AG08395 (cell line): ENCODE measurements at places on chromosomes 3 and 15.

- no peak for DNase-seq
These were observed 128.1 kb upstream of the ADPGK start for GRCh38 chr15:72911626-72912025.

DNA sequence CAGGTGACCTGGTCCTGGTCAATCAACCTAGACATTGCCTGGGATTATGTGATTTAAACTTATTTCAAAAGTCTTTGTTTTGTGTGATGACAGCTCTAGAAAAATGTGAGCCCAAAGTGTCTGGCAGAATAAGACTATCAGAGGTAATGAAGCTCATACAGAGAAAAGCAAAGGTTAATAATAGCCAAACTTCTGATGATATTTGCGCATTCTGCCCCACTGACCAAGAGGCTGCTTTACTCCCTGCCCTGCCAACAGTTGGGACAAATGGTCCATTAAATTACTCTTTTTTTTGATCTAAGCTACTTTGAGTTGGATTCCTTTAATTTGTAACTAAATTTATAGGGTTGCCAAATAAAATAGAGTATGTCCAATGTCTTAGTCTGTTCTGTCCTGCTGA lies 911.2 kb downstream of the MCTP2 start:
- no peak for DNase-seq

DNA sequence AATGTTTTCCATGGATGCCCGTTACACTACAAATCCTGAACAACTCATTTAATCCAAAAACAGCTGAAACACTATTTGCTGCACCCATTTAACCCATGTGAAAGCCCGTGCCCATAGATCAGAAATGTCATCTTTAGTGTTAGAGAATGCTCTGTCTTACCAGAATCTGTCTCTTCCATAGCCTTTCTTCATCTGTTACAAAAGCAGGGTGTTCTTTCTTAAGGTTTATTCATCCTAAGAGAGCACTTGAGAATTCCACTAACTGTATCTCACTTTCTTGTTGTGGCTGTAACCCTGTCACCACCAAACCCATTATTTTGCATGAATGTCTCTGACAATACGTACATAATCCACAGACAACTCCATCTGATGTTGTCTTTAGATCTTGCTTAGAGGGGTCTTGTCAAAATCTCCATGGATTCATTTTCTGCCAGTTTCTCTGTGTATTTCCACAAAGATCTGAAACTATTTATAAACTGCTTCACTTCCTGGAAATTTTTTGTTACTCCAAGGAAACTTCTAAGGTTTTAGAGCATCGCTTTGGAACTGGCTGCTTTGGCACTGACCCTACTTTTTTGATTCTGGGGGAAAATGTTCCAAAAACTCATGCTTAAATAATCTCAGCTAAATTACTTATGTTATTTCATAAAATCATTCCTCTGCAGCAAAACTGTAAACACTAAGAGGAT lies 167.8 kb upstream of the CCDC54 start:
- DNase-seq, result no peak

- DNase-seq, result no peak
These were observed 31.3 kb downstream of the SHQ1 start for GRCh38 chr3:72816862-72817355.

DNA sequence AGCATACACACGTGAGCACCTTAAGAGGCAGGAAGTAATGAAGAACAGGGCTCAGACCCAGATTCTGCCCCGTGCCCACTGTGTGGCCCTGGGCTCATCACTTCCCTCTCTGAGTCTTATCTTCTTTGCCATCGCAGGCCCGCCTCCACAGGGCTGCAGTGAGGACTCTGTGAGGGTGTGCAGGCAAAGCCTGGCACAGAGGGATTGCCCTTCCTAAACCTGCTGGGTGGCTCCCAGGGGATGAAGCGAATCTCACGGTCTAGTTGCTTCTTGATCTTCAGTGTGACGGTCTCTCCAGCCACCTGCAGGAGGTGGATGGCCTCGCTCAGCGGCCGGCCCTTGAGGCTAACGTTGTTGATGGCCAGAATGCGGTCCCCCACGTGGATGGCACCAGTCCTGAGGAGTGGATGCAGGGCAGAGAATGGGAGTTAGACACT lies 32.8 kb downstream of the GRIP2 start:
- DNase-seq, result no peak

DNA sequence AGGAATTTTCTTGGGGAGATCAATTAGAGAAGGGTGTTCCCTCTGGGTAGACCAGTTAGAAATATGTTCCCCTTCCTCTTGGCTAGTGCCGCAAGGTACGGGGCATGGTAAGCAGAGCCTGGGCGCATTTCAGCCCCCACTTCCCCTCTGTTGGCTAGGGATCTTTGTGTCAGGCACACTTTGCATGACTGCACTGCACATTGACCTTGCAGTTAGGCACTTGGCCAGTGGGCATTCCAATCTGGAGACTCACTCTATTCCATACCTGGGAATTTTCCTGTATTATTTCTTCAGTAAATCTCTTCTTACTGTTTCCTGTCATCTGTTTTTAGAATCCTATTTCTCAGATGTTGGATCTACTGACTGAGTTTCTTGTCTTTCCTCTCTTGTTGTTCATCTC lies 30.0 kb upstream of the CACNA1D start:
- DNase-seq, result no peak

DNA sequence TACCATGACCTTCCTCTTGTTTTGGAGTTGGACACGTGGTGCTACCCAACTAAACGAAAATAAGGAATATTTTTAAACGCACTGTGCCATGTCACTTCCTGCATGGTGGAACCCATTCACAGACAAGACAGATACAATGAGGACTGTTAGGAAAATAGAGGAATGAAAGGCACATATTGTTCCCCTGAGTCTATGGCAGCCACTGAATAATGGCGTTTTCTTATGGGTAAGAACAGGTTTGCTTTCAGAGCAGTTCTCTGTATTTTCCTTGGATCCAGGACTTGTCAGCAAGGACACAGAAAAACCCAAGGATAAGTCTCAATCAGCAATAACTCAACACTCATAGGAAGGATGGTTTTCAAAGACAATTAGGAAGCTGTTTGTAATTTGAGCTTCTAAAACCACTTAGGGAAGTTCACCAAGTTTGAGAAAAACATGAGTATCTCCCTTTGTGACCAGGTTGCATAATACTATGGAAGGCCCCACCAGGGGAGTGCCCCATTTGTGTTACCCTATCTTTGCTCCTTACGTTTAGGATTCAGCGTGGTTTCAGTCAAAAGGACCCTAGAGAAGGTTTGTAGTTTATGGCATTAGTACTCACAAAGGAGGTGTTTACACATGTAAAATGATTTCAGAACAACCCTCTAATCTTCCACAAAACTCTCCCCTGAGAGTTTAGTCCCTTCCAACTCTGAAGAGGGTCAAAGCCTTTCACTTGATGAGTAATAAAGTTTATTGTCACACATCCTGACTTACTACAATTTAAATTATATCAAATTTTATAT lies 487.2 kb upstream of the ATP11B start:
- no peak for DNase-seq

DNA sequence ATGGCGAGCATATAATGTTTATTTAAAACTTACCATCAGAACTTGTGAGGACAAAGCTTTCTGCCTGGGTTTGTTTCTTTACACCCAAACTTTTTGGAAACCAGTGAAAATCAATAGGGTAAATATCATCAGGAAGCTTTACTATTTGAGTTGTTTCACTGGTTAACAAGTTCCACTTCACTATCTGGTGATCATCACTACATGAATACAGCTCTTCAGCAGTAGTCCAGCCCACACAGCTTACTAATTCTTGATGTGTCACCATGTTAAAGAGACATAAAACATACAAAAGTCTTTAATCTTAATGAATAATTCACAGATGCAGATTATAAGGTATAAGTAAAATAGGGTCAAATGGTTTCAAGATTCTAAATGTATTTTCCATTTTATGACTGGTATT lies 17.6 kb downstream of the IFT80 start:
- DNase-seq, result no peak

DNA sequence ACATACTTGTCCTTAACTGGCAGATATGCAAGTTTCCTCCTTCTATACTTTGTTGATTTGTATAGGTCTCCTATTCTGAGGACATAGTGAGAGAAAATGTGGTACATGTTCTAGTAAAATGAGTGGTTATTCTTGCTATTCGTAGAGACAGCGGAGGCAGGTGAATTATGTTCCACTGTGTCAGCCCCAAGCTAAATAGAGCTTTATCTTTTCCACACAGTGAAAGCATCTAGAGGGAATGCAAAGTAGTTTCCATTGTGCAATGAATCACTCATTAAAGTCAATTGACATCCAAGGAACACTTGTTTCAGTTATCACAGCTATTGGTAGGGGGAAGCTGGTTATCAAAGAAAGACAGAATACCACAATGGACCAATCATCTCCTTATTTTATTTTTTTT lies 262.4 kb downstream of the NLGN1 start:
- DNase-seq, result no peak

GRCh38 chr15:38622304-38622703 lies 57.7 kb upstream of the RASGRP1 start:
- DNase-seq, result no peak

GRCh38 chr3:181690769-181691168 lies 21.0 kb upstream of the SOX2 start:
- no peak for DNase-seq

GRCh38 chr15:53193149-53193548 lies 403.0 kb upstream of the ONECUT1 start:
- peak; percentile 2 for DNase-seq

DNA sequence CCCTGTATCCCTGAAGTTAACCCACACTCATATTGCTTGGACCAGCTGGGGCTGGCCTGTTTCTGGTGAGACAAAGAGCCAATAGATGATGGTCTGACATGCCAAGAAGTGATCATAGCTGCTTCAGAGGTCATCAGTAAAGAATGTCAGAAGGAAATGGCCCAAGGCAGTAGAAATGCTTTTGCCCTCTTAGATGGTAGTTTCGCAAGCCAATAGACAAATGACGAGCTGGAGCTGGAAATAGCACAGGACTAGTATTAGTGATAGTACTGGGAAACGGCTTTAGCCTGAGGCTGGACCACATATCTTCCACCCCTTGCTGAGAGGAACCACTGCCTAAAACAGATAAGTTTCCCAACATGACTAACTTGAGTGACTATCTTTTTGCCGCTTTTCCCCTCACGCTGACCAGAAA lies 176.1 kb upstream of the THBS1 start:
- DNase-seq, result peak; percentile 90

DNA sequence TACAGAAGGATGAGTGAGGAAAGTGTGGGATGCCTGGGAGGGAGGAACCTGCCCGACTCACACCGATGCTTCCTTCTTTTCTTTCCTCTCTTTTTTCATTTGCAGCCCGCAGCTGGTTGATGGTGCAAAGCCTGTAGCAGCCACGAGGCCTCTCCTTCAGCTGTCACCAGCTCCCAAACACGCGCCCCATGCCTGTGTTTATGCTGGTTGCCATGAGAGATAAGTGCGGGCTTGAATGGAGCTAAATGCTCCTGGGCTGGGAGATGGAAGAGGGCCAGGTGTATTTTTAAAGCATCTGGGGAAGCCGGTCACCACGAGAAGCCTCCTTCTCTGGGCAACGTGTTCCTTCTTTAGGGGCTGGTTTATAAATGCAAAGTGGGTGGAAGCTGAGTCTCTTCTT lies 9.3 kb downstream of the COLQ start:
- DNase-seq, result peak; percentile 37

- peak; percentile 56 for DNase-seq
These were observed 47.0 kb downstream of the ZNF609 start for GRCh38 chr15:64507293-64507802.

DNA sequence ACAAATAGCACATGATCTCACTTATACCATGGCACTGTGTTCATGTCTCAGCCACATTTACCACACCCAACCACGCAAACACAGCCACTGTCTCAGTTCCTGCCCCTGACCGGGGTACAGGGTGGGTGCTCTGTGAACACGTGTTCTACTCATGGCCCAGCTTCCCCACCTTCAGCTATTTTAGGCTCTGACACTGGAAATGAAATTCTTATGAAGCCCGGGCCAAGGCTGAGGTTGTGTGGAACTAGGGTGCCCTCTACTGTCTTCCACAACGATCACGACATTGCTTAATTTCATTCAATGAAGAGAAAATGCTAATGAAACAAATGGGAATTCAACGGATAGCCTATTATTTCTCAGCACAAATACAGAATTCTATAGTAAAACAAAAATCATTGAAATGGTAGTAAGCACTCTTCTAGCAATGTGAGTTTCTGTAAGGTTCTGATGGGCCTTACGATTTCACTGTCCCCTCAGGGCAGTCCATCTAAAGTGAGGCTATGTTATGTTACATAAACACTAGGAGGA lies 2.1 kb upstream of the GABRA5 start:
- DNase-seq, result peak; percentile 73

- DNase-seq, result peak; percentile 58
These were observed 19.4 kb upstream of the IL20RB start for GRCh38 chr3:136938334-136938733.

DNA sequence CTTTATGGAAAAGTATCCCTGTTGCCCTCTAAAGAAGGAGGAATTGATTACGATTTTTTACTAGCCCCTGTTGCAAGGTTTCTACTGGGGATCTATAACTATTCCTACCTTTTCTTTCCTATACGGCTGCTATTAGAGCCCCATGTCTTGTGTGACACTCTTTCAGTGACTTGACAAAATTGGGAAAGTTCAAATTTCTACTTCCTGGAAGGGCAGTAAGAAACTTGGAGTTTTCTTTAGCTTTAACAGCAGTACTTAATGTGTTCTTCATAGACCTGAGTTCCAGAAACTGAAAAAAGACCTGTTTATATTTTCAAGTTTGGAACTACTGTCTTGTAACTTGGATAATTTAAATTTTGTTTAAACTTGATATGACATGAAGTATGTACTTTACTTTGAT lies 54.7 kb downstream of the TRPC1 start:
- no peak for DNase-seq

DNA sequence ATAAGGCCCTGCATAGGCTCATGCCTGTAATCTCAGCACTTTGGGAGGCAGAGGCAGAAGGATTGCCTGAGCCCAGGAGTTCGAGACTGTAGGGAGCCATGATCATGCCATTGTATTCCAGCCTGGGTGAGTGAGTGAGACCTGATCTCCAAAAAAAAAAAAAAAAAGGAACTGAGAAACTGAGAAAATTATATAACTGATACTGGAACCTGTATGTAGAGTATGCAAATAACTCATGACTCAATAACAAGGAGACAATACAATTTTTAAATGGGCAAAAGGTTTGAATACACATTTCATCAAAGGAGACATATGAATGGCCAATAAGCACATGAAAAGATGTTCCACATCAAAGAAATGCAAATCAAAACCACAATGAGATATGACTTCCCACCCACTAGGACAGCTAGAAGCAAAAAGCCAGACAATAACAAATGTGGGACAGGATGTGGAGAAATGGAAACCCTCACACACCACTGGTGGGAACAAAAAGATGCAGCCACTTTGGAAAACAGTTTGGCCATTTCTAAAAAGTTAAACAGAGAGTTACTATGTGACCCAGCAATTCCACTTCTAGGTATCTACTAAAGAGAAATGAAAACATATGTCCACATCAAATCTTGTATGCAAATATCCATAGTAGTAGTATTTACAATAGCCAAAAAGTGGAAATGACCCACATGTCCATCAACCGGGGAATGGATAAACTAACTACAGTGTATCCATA lies 70.7 kb downstream of the IQSEC1 start:
- no peak for DNase-seq

GRCh38 chr3:160374472-160374871 lies 24.6 kb downstream of the IFT80 start:
- DNase-seq, result no peak
